ENCODE measurements at places on chromosomes 7 and 10. TPM values are rescaled to one million over a fixed set of nuclear protein-coding genes. Genes with fewer than 3 reads are reported as not detected.

- DNase-seq: no peak
Observed at GRCh38 chr10:129759214-129760002, 204.7 kb downstream of the EBF3 start.

DNA sequence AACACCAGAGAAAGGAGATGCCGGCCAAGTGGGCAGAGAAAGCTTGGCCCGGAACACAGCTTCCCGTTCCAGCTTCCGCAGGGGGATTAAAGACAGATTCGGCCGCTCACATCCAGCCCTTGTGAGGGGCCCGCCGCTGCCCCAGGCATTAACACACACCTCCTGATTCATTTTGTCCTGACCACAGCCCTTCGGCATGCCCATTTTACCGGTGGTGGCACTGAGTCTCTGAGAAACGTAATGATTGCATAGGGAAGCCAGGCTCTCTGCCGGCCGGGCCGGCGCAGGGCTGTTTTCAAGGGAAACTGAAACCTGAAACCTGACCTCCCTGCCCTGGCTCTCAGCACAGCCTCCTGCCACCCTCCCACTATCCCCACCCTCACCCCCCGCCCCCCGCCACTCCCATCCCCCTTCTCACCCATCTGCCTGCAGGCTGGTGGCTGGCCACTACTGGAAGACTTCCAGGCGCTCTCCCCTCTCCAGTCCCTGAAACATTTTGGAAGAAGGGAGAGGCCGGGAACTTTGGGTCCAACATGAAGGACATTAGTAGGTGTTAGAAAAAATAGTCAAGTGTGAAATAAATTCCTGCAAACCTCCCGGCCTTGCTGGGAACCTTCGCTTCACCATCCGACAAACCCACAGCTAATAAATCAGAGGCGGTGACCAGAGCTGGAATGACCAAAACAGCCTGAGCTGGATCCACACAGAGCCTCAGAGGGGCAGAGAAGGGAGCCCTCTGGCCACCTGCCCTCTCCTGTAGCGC lies 83.5 kb upstream of the CUX1 start:
- peak; percentile 63 for DNase-seq

DNA sequence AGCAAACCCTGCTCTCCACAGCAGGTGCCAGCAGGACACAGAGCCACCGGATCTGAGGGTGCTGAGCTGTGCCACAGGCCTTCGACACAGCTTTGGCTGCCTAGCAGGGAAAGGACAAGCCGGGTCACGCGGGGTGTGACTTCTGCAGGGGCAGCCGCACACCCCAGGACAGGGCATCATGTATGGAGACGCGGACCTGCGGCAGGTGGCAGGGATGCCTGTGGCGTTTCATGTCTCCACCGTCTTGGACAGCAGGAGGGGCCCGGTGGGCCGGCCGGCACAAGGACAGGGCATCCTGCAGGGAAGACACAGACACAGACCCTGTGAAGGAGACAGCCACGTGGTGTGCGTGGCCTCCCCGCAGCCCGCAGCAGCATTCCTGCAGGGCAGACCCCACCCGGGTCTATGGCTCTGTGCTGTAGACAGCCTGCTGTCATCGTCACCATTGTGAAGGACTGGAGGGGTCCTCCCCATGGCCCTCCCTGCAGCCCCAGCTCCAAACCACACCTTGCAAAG lies 109.2 kb downstream of the PDGFA start:
- no peak for DNase-seq

GRCh38 chr10:47127188-47127785 lies 172.7 kb upstream of the GDF10 start:
- no peak for DNase-seq

DNA sequence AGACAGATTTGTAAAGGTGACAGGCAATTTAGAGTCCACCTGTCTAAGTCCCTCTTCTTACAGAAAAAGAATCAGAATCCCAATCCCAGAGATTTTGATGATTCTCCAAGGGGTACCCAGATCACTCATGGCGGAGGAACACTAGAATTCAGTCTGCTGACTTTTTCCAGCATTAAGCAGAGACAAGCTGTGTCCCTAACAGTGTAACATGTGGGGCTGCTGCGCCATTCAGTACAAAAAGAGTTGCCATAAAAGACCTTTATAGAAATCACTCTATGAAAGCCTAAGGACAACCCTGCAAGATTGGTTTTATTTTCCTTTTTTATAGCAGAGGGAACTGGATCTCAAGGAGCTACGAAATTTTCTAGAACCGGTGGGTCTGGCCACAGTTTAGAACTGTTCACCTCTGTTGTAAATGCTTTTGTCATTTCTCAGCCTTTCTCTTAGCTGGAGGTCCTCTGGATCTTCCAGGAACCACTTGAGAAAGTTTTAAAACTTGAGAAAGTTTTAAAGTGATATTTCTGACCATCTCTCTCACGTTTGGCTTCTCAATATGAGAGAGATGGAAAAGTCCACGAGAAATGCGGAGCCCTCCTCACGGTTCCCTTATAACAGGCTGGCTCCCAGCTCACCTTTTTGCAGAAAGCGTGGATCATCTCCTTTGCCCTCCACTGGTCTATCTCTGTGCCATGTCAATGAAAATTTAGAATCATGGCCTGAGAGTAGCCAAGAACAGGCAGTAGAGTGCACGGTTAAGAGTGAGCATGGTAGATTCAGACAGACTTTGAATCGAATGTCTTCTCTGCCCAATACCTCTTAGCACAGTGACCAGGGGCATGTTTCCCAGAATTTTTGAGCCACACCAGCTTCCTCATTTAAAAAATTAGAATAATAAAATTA lies 826 bp downstream of the GIMAP7 start:
- no peak for DNase-seq

- peak; percentile 55 for DNase-seq
Observed at GRCh38 chr7:37901890-37902524, 14.6 kb downstream of the SFRP4 start.

- DNase-seq: no peak
Observed at GRCh38 chr7:33745934-33746333, 159.4 kb upstream of the BMPER start.

DNA sequence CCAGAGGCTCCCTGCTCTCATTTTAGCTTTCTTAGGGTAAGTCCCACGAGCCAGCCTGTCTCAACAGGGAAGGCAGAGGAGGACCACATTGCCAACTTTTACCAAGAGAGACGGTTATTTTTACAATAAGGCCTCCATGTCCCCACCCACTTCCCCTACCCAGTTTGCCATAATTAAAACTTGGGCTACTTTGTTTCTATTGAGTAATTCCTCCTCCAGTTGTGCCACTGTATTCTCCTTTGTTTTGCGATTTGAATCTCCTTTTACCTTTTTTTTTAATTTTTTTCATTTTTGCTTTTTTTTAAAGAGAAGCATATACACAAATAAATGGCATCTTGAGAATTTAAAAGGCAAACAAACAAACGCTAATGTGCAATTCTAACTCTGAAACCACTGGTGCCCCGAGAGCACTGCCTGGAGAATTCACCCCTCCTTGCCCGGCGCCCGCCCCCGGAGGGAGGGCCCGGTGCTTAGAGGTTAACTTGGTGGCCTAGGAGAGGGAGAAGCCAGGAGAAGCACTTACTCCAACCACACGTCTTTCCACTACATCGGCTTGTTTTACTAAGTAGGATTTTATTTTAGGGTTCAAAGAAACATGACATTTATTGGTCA lies 282.3 kb downstream of the USP6NL start:
- DNase-seq: no peak

- DNase-seq: no peak
Observed at GRCh38 chr10:60508037-60508436, 118.4 kb upstream of the ANK3 start.

DNA sequence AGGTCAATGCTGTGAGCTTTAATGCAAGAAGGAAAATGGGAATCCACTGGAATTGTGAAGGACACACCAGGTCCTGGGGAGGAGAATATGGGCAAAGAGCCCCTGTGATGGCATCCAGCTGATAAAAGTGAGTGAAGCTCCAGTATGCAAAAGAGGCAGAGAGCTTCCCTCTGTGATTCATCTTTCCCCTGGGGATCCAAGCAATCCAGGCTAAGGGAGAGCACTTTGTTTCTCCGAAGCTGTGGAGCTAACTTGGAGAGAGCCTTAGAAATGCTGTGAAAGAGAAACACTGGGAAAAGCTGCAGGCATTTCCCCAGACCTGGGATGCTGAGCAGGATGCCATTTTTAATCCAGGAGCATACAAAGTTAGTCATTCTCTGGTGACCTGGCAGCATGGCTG lies 489.5 kb downstream of the SH2D4B start:
- DNase-seq: no peak

GRCh38 chr7:17951742-17952254 lies 11.5 kb upstream of the SNX13 start:
- no peak for DNase-seq

- no peak for DNase-seq
Observed at GRCh38 chr7:158824028-158824427, 5.3 kb downstream of the ESYT2 start.

- DNase-seq: no peak
Observed at GRCh38 chr7:157412021-157412443, 75.2 kb downstream of the DNAJB6 start.

DNA sequence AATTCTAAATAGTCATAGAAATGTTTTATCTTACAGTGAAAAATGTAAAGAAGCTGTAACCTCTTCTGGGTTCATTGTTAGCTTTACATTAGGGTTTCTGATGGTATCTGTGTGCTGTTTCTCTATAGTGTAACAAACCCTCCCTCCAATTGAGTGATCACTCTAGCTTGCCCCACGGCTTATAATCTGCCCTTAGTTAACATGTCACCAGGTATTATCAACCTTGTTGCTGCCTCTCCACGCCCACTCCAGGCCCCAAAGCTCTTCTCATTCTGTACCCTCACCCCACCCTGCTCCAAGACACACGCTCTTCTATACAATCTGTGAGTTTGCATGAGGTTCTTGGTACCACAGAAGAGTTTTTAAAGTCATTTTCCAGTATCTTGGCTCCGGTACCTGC lies 139.4 kb downstream of the ARID5B start:
- DNase-seq: no peak

GRCh38 chr10:72550239-72550638 lies 75.6 kb downstream of the MICU1 start:
- DNase-seq: no peak

GRCh38 chr10:119301397-119301796 lies 94.0 kb downstream of the GRK5 start:
- no peak for DNase-seq

GRCh38 chr10:43971981-43972380 lies 323.3 kb upstream of the ZNF32 start:
- no peak for DNase-seq

DNA sequence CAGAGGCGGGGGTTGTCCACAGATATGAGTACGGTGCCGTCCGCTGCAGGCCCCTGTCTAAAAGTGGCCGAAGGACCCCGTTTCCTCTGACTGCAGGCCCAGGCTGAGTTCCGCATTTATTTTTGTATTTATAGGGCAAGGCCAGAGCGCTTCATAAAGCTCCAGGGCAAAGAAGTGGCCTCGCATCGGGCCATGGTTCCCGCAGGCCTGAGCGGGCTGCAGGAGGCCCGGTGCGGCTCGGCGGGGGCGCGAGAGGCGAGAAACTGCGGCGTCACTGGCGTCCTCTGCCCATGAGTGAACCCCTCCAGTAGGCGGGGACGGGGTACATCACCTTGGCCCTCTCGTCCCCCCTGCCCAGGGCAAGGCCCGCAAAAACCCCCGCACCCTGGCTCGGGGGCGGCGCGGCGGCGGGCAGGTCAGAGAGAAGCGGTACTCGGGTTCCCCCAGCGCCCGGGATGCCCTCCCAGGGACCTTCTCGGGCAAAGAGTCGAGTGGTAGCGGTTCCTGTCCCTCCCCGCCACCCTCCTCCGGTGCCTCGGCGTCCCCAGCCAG lies 355.7 kb downstream of the DNAJB6 start:
- DNase-seq: no peak

DNA sequence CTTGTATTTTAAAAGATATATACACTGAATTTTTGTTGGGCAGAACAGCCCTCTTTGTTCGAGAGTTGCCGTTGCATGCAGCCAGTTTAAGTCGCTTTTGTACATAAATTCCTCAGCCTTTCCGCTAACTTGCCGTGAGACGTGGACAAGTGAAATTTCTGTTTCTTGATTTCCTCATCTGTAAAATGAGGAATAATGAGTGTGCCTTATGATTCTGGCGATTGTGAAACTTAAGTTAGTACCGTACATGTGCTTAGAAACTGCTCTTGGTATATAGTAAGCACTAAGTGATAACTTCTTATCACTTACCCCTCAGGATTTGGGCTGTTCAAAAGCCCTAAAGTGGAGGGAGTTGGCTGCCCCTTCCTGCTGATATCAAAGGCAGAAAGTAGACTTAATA lies 1.4 kb downstream of the CCNJ start:
- no peak for DNase-seq

DNA sequence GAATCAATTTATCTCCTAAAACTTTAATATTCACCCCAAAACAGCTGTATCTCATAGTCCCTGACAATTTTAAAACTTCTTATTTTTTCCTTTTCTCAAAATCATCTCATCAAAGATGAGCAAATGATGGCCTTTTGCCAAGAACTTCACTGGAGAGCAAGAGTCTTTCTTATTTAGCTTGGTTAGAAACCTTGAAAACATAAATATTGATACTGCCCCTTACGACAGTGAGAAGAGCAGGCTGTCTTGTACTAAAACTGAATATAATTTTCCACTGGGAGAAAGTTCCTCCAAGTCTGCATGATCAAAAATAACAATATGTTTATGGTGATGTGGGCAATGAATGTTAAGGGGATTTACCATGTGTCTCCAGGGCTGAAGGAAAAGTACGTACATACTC lies 109.0 kb downstream of the COL28A1 start:
- DNase-seq: no peak

Gene MUC12
- 1.2 TPM for total RNA-seq

Gene CAV1
- 23.7 TPM for total RNA-seq

Gene MYH16
- not detected for total RNA-seq

Gene SPAM1
- total RNA-seq: not detected

Gene CAV2
- 25.2 TPM for total RNA-seq

Gene GDF2
- total RNA-seq: not detected

Gene ZCCHC24
- total RNA-seq: 53.1 TPM

Gene LIPM
- not detected for total RNA-seq

Gene DGKB
- 0.08 TPM for total RNA-seq

Gene CREM
- total RNA-seq: 30.4 TPM

Measured in SJCRH30 (cell line).